Esophagus squamous epithelium (tissue), 5 donors: ENCODE measurements at places on chromosomes 4 and X.

GRCh38 chrX:129961180-129962083, 21.0 kb upstream of the BCORL1 start:
- H3K27me3 ChIP-seq, result no peaks in the 10 kb centered on the region
- no peaks in the 10 kb centered on the region for H3K36me3 ChIP-seq
- H3K4me3 ChIP-seq, result peak overlapping the region; percentile 21
- DNase-seq, result peak; percentile 20
- no peak overlapping the region for H3K27ac ChIP-seq
- H3K4me1 ChIP-seq, result no peaks in the 10 kb centered on the region

DNA sequence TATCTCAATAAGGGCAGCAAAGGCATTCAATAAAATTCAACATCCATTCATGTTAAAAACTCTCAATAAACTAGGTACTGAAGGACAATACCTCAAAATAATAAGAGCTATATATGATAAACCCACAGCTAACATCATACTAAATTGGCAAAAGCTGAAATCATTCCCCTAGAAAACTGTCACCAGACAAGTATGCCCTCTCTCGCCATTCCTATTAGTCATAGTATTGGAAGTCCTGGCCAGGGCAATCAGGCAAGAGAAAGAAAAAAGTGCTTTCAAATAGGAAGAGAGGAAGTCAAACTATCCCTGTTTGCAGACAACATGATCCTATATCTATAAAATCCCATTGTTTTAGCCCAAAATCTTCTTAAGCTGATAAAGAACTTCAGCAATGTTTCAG, 116.8 kb downstream of the TENT5D start:
- no peaks in the 10 kb centered on the region for H3K27me3 ChIP-seq
- no peak overlapping the region for H3K27ac ChIP-seq
- H3K36me3 ChIP-seq, result no peaks in the 10 kb centered on the region
- no peak for DNase-seq
- no peaks in the 10 kb centered on the region for H3K4me1 ChIP-seq

- no peaks in the 10 kb centered on the region for H3K27me3 ChIP-seq
- no peak overlapping the region for H3K27ac ChIP-seq
These were observed 138.8 kb upstream of the TAPT1 start for GRCh38 chr4:16365036-16365569.

DNA sequence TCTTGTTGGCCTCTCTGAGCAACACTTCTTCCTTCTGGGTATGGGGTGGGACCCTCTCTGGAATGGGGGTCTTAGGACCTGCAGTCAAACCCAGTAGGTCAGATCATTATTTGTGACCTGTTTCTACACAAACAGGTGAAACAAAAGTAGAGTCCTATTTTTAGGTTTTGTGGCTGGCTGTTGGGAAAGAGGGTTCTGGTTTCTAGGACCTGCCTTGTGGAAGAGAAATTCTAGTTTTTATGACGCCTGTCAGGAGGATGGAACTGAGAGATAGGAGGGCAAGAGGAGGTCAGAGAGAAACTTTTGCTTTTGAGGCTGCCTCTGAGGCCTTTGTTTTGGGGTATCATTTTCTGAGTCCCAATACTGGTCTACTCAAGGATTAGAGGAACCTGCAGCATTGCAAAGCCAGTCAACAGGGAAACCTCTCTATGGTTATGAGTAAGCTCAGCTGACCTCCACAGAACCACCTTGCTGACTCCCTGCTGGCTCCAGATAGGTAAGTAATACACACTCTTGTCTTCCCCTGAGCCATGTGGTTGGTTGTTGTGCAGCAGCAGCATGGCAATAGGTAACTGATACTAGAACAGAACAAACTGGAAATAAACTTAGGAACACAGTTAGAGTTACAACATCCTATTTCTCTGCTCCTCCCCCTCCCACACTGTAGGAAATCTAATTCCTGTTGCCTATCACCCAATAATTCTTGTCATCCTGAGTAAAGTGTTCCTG, 114.7 kb upstream of the VCX3B start:
- H3K4me3 ChIP-seq, result no peak overlapping the region
- H3K36me3 ChIP-seq, result no peaks in the 10 kb centered on the region
- DNase-seq, result no peak
- H3K4me1 ChIP-seq, result no peaks in the 10 kb centered on the region
- H3K27ac ChIP-seq, result no peak overlapping the region

DNA sequence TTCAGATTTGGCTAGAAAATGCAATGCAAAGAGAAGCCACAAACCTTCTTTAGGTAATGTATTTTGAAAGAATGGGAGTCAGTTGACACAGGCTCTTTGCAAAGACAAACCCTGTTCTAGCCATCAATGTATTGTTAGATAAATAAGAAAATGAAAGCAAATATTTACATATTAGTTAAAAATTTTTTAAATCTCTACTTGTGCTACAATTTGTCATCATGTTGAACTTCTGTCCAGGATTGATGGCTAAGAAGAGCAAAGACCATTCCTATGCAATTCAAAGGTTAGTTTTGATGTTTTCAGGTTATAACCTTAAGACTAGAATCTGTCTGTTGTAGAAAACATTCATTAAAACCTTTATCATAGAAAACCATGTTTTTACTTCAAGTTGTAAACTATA, 788.8 kb upstream of the FTHL17 start:
- H3K36me3 ChIP-seq, result no peaks in the 10 kb centered on the region
- no peak for DNase-seq
- H3K4me1 ChIP-seq, result no peaks in the 10 kb centered on the region
- H3K4me3 ChIP-seq, result no peak overlapping the region
- no peaks in the 10 kb centered on the region for H3K27me3 ChIP-seq
